ENCODE measurements at places on chromosomes 1 and 21. TPM values are rescaled to one million over a fixed set of nuclear protein-coding genes. Genes with fewer than 3 reads are reported as not detected.

Gene FAM177B
- total RNA-seq, result not detected

Gene GBP1
- 0.19 TPM for total RNA-seq

Gene RGS18
- total RNA-seq, result not detected

Gene VASH2
- total RNA-seq, result 3.0 TPM

Gene DCDC2B
- not detected for total RNA-seq

Gene CHI3L2
- 0.49 TPM for total RNA-seq

Gene C1orf141
- total RNA-seq, result not detected

Gene KCND3
- total RNA-seq, result not detected

Gene CELA3A
- total RNA-seq, result not detected

Gene MYBPH
- total RNA-seq, result not detected

Gene PADI1
- 1.1 TPM for total RNA-seq

Gene LRRC38
- total RNA-seq, result 0.11 TPM

Gene MMEL1
- total RNA-seq, result 0.26 TPM

Gene S100A7A
- total RNA-seq, result not detected

Gene CLEC20A
- total RNA-seq, result not detected

Gene KRTAP12-2
- total RNA-seq, result not detected

All from A549 treated with AZD2906 at 1 μM for 4 hours (cell line).